ENCODE measurements at places on chromosomes 2 and 18.

DNA sequence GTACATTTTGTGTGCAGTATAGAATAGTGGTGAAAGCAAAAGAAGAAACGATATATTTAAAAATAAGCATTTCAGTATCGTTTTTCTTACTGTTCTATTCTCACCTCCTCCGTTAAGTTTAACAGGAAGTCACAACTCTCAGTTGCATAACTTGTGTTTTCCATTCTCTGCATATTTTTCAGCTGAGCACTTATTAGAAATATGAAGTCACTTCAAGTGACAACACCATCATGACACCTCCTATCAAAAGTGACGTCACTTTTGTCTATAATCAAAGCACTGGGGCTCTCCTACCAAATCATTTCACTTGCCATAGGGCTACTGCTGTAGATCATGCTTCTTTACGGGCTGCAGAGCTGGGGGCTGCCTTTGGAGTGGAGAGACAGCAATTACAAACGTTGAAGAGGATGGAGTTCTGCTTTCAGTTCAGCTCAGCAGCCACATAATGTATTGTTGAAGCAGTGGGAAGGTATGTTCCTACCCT is 36.3 kb downstream of the STAT4 start:
- DNase-seq, result peak; percentile 59

- no peak for DNase-seq
These were observed 92.9 kb downstream of the GALNT3 start for GRCh38 chr2:165701147-165701546.

- DNase-seq, result no peak
These were observed 246.0 kb downstream of the AGAP1 start for GRCh38 chr2:235739704-235740415.

- no peak for DNase-seq
These were observed 2.0 kb downstream of the ANKRD44 start for GRCh38 chr2:197308585-197308984.

DNA sequence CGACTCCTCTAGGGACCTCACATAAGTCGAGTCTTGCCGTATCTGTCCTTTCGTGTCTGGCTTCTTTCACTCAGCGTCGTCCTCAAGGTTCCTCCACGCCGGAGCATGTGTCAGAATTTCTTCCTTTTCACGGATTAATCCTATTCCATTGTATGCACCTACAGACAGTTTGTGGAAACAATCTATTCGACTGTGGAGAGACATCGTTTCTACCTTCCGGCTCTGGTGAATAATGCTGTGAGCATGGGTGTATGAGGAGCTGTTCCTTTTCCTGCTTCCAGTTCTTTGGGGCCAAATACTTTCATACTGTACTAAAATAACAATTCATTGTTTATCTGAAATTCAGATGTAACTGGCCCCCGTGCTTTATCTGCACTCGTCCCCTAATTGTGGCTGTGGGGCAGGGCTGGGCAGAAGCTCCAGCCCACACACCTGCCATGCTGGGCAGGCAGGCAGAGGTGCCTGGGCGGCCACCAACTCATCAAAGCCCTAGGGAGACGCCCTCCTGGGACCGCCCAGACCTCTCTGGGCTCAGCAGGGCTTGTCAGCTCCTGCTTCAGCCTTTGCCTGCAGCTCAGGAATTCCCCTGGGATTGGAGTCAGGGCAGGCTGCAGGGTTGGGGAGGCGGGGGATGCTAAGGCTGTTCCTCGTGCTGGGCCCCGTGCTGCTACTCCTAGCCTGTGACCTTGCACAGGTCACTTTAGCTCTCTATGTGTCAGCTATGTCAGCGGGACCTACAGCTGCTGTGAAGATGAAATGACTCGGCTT is 14.5 kb downstream of the GPC1 start:
- no peak for DNase-seq

DNA sequence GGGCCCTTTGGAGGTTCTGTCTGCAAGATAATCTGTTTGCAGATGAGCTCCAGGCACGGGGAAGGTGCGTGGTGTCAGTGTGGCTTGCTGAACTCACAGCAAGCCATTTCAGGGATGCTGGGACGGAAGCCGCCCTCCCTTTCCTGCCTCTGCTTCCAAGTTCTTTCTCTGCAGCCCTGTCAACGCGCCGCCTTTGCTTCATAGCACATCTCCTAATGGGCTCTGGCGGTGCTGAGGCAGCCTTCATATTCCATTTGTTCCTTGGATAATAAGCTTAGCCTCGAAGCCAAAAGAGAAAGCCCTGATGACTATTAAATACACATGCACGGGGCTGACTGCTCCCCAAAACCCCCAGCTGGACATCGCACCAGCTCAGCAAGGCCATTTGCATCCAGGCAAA is 81.7 kb upstream of the TAF1B start:
- DNase-seq, result no peak

DNA sequence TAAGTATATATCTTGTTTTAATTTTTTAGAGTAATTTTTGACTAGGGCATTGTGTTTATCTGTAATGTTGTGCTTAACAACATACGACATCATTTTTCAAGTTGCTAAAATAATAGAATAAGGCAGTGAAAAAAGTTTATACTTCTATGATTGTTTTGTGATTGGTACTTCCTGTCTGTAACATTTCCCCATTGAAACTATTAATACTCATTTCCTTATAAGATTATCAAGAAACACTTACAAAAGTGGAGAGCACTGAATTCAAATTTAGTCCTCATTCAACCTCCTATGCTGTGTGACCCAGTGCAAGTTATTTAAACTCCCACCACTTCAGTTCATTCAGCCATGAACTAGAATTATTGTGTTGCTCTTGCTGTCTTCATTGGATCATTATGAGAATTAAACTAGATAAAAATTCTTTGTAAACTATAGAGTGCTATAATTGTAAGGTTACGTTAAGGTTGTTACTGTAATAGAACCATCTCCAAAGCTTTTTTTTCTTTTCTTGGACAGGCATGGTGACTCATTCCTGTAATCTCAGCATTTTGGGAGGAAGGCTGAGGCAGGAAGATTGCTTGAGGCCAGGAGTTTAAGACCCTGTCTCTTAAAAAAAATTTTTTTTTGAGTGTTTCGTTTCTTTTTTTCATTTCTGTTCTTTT is 2.8 kb downstream of the ETAA1 start:
- DNase-seq, result no peak

GRCh38 chr2:23268467-23269263 is 116.3 kb upstream of the KLHL29 start:
- no peak for DNase-seq

DNA sequence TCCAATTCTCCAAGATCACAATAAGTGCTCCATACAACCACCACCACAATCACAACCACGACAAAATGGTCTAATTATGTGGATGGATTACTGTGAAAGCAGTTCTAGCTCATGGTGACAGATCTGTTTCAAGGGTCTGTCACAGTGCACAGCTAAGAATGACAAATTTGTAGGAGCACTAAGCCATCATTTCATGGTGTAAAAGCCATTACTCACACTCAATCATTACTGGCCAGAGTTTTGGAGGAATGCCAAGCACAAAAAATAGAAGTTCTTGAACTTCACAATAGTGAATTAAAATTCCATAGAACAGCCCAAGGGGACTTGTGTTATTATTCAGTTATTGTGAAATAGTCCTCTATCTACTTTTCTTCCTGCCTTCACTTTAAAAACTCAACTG is 2.3 kb downstream of the CPS1 start:
- no peak for DNase-seq
